Activated CD4-positive, alpha-beta T cell treated with anti-CD3 and anti-CD28 coated beads for 4 hours (primary cell): ENCODE measurements at places on chromosomes 1 and 21.

DNA sequence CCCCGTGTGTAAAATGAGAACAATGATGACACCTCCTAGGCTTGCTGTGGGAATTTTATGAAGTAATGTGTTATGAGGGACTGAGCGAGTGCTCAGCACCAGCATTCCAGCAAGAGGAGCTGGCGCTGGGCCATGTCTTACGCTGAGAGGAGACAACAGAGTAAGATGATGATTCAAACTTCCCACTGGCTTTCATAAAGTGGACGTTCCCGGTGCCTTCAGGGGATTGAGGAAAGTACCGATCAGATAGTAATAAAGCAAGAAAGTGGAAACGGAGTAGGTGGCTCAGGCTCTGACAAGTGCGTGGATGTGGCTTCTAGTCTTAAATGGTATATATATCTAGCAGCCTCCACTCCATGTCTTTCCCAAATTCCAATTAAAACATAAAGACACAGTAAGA is 23.8 kb downstream of the EPHA10 start:
- no peak for DNase-seq

GRCh38 chr1:41045740-41046139 is 24.2 kb upstream of the SLFNL1 start:
- no peak for DNase-seq

GRCh38 chr1:167782946-167783345 is 61.2 kb downstream of the MPZL1 start:
- DNase-seq, result no peak

DNA sequence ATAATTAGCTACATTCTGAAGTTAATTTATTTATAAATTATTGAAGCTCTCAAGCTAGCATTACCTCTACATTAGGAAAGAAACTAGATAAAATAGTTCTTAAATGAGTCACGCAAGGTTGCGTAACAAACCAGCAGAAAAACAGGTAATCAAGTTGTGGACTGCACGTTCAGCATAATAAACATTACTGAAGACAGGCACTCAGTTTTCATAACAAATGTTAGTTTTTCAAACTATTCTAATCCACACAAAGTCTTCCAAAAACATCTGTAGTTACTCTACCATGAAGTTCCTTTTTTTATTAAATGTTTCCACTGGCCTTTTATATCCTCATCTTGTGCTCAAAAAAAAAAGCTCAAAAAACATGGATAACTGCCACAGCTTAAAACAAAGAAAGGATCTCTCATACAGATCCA is 1.3 kb downstream of the TOR1AIP2 start:
- DNase-seq, result no peak

DNA sequence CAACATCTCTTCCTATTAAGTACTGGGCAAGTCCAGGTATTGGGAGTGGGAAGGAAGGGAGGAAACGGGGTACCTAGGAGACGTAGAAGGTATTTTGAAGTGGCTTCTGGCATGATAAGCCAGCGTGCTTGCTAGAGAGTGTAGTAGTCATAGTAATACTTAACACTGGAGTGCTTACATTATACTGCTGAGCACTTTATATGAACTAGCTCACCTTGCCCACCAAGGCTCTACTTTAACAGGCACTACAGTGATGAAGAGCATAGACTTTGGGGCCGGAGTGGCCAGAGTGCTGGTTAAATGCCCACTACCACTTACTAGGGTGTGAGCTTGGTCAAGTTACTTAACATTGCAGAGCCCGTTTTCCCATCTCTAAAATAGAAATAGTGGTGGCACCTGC is 61.7 kb downstream of the ACP6 start:
- no peak for DNase-seq

DNA sequence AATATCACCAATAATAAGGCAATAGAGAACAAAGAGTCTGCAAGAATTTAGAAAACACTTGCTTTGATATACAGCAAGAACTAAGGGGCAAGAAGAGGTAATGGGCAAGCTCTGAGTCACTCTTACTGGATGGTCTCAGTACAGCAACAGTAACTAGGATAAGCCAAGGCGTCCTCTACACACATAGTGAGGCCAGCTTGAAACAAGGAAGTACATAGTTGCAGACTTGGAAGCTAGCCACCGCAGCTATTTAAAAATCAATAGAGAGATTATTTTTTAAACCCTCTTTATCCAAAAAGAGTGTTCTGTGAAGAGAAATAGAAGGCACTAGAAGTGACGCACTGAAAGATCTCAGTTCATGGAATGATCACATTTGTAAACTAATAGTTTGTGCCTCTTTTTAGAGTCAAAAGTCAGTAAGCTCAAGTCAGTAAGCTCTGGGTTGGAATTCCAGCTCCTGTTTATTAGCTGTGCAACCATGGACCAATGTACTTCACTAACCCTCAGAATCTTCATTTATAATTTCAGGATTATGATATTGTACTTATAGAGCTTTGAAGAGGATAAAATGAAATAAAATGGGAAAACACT is 118.6 kb downstream of the AKT3 start:
- DNase-seq, result no peak

GRCh38 chr21:45792682-45793383 is 149.3 kb downstream of the PCBP3 start:
- no peak for DNase-seq
